Lower leg skin (tissue), 4 donors: ENCODE measurements at places on chromosomes 6 and 20. TPM values are rescaled to one million over a fixed set of nuclear protein-coding genes. Genes with fewer than 3 reads are reported as not detected.

DNA sequence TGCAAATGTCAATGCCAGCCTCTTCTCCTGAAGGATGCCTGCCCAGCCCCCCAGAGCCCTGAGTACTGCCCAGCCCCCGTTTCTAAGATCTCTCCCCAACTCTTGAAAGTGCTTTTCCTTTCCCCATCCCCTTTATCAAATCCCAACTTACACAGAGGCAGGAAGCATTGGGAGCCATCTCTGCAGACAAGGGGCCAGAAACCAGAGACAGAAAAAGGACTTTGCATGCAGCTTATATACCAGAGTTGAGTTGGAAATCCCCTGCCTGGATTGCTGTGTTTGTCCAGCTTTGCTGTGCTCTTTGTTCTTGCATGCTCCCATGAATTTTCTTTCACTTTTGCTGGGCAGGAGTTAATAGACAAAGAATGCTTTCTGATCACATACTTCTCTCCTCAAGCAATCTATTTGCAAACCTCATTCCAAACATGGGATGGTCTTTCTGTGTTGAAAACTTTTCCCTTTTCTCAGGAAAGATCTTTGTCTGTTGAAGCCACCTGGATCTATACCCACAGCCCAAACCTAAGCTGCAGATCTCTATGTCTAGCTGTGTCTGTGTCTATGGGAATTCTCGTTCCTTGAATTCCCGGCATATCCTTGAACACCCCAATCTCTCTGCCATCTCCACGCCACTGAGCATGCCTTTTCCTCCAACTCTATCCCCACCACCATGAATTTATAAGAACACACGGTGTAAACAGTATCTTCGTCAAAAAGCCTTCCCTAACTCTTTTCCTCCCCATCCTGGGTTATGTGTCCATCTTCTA is at the start of gene UBD:
Gene UBD, minus strand, starts transcription at position 209 of the 764 bp plus-strand sequence. Its CDS starts 31 bp downstream, at position 178.
- DNase-seq = no peak

GRCh38 chr6:135537741-135538301 is 40.3 kb upstream of the AHI1 start:
- no peak for DNase-seq

GRCh38 chr6:110853754-110854477 is 20.7 kb upstream of the AMD1 start:
- DNase-seq = no peak

DLK2 gene
- 55.0 TPM for total RNA-seq

JAG1 gene
- total RNA-seq = 179 TPM

- DNase-seq = peak; percentile 54
Observed at GRCh38 chr6:5979650-5980420, 26.9 kb downstream of the NRN1 start.

- peak; percentile 57 for DNase-seq
Observed at GRCh38 chr6:152271776-152272464, 365.2 kb downstream of the SYNE1 start.

DNA sequence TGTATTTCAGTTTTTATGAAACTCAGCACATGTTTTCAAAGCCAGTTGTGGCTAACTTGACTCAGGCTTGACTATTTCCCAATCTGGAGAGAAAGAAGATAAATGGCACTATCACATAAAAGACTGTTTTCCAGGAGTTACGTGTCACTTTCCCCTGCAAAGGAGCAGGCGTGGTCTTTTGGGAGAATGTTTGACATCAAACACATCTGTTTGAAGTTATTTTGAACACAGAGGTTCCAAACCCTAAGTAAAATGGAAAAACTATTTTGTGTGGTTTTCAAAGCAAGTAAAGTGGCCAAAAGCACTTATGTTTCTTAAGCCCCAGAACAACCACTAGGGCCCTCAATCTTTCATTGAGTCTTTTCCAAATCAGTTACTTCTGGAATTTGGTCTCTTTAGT is 89.7 kb downstream of the FOXF2 start:
- DNase-seq = no peak

DNA sequence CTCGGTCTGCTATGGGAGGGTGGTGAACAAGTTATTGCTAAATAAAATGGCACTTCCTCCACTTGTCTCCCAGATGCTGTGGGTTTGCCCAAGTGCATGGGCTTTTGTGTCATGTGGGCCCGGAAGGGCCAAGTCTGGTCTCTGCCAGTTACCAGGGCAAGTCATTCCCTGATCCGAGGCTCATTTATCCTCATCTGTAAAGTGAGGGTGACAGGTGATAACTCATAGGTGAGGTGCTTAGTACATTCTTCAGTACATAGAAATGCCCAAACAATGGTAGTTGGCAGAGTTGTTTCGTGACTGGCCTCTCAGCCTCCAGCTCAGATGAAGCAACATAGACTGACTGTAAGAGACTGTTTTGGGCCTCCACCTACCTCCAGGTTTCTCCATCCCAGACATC is 2.0 kb upstream of the MUCL3 start:
- no peak for DNase-seq

MAPK13 gene
- total RNA-seq = 117 TPM

DNA sequence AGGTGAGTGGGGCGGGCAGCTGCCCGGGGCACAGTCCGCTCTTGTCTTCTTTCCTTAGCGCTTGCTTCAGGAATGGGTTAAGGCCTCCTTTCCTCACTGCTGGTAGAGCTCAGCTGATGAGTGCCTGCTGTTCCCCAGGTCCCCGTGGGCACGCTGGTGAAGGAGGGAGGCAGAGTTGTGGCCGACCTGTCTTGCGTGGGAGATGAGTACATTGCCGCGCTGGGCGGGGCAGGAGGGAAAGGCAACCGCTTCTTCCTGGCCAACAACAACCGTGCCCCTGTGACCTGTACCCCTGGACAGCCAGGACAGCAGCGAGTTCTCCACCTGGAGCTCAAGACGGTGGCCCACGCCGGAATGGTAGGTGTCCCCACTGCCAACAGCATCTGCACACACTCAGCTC is 15.7 kb downstream of the MTG2 start:
- no peak for DNase-seq

CASS4 gene
- total RNA-seq = 0.61 TPM

GRCh38 chr6:169240125-169240524 is 13.5 kb downstream of the THBS2 start:
- DNase-seq = peak; percentile 68

NNAT gene
- total RNA-seq = 1.8 TPM

DNA sequence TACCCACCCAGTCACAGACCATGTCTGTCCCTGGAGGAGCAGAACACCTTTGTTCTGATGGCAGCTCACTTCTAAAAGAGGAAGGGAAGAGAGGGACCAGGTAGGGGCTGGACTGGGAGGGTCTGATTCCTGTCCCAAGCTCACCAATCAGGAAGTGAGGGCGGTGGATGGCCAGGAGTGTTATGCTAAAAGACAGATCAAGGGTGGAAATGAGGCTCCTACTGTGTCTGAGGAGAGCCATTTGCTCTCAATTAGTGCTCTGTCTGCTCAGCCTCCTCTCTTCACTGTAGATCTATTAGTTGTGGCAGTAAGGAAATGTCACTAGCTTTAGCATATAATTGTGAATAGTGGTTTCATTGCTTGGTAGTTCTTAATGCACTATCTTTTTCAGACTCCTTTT is 72.5 kb downstream of the ARMC2 start:
- no peak for DNase-seq

DNA sequence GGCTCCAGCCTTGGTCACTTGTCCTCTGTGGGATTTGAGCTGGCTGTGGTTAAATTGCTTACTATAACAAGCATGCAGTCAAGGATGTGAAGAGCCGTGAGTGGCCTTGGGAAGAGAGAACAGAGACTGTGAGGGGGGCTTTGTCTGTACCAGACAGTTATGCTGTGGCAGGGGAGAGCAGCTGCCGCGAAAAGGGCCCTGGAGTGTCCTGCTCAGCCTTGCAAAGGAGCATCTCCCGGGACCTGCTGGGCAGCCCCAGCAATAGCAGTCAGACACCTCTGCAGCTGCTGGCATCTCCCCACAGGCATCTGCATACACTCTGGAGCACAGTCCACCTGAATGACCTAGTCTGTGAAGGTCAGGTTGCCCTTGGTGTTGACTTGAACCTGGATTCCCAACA is 6.3 kb downstream of the EBF4 start:
- no peak for DNase-seq

DNA sequence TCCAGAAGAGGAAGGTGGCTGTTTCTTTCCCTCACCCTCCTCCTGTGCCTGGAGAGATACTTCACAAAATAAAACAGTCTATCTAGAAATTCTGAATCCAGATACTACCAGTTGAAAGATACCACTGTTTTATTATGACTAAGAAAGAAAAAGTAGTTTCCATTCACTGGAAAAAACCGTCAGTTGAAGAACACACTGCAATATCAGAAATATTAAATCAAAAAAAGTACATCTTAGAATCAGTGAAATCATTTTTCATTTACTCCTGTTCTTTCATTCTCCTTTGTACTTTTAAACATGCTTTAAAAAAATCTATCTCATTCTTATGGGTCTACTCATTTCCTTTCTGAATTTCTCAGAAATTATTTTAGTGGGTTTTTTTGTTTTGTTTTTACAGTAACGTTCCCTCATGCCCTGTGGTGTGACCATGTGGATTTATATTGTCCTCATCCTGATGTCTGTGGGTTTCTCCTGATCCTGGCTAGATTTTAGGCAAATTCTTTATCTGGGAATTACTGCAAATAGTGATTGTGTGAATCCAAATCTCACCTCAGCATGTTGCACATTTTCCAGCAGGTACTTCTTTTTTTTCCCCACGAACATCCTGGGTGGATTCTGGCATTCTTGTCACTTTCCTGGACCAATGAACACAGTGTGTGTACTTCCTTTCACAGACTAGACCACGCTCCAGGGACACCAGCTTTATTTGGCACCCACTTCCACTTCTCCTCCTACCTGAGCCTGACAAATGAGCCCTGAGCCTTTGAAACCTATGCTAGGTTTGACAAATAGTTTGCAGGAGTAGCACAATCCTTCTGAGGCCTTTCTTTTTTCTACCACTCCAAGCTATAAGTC is 114.0 kb upstream of the LAMP5 start:
- DNase-seq = no peak

DNA sequence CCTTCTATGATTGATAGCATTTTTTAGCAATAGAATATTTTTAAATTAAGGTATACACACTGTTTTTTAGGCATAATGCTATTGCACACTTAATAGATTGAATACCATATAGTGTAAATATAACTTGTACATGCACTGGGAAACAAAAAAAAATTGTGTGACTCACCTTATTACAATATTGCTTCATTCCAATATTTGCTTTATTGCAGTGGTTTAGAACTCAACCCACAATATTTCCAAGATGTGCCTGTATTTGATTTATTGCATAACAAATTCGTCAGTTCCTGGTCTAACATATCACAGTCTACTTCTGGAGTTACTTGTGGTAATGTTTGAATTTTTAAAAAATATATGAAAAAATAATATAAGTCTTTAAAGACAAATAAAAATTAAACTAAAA is 41.9 kb upstream of the DEFB112 start:
- no peak for DNase-seq

GRCh38 chr20:40744818-40745175 is 55.8 kb upstream of the MAFB start:
- no peak for DNase-seq

GRCh38 chr20:62924442-62925075 is 1.7 kb downstream of the DIDO1 start:
- DNase-seq = no peak

DNA sequence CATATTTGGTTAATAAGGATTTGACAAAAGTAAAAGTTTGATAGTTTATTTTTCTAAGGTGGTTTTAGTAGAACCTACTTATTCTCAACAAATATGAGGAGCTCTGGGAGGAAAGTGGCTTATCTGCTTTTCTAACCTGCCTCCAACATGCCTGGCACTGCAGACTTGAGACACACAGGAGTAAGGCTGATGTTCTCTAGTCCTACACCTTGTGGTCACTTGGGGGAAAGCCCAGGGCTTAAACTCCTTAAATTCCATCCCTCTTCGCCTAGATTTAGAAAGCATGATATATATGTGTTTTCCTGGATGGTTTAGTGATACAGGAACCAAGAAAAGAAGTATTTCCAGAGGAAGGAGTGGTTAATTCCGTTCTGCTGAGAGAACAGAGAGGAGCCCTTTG is 39.9 kb upstream of the SAMD5 start:
- DNase-seq = no peak

GRCh38 chr20:24823989-24824693 is 124.9 kb upstream of the CST7 start:
- no peak for DNase-seq

- no peak for DNase-seq
Observed at GRCh38 chr6:37860226-37860839, 40.8 kb downstream of the ZFAND3 start.

- DNase-seq = no peak
Observed at GRCh38 chr6:146855889-146856288, 257.1 kb downstream of the ADGB start.

DNA sequence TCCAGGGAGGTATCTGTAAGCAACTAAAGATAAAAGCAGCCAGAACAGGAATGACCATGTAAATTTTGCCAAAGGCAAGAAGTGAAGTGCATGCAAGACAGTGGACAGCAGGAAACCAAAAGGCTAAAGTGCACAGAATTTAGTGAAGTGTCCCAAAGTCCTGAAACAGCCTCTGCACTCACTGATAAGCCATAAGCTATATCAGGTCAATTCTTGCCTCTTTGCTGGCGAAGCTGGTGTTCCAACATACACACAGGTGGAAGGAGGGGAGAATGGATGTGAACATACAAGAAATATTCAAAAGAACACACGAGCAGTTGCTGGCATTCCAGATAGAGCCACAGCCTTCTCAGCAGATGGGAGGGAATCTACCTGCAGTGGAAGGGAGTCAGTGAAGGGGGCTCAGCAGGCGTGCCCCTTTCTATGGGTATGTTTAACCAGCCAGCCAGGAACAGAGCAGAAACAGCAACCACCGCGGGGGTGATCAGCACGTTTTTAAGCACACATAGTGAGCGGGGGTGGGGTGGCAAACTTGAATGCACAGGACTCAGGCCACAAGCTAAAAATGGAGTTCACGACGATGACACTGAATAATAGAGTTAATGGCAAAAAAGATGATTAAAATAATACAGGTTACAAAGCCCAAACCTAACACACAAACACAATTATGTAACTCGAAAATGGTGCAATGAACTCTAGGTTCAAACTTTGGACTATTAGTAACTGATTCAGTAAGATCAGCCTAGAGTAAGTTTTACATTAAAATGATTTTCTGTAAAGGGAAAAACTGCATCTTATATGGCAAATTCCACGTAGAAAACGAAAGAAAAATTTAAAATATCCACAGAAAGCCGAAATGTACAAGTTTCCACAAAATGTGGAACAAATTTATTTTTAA is 1.2 kb downstream of the ECI2 start:
- no peak for DNase-seq

SOX4 gene
- total RNA-seq = 28.7 TPM

C6orf15 gene
- total RNA-seq = 20.2 TPM

GRCh38 chr6:108685970-108686369 is 125.3 kb downstream of the FOXO3 start:
- no peak for DNase-seq

DNA sequence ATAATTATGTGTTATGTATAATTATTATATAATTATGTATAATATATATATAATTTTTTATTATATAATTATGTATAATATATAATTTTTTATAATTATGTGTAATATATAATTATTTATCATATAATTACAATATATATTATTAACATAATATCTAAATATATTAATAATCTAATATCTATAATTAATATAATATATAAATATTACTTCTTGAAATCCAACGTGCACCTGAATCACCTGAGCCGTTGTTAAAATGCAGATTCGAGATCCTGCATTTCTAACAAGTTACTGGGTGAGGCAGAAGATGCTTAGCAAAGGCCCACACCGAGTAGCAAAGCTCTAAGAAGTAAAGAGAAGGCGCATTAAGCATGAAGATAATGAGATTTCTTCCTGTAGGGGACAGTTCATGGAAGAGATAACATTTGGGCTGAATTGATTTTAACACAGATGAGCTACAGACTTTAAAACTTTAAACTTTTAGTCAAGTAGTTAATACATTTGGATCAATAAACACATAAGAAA is 406.4 kb upstream of the PLCB4 start:
- no peak for DNase-seq
